ENCODE measurements at places on chromosomes 13 and 19. TPM values are rescaled to one million over a fixed set of nuclear protein-coding genes. Genes with fewer than 3 reads are reported as not detected.

The ZNF562 gene
- 26.4 TPM for polyA plus RNA-seq

The KLF16 gene
- 11.7 TPM for polyA plus RNA-seq

The TINCR gene
- polyA plus RNA-seq = 0.34 TPM

The ZNF471 gene
- 16.0 TPM for polyA plus RNA-seq

The TEX101 gene
- polyA plus RNA-seq = not detected

The PRPF31 gene
- polyA plus RNA-seq = 74.5 TPM

The SIGLECL1 gene
- not detected for polyA plus RNA-seq

The RTBDN gene
- polyA plus RNA-seq = not detected

The MISP gene
- 11.2 TPM for polyA plus RNA-seq

The PGLYRP2 gene
- polyA plus RNA-seq = not detected

The CHST8 gene
- 0.52 TPM for polyA plus RNA-seq

The PLIN5 gene
- polyA plus RNA-seq = 7.7 TPM

The ZNF583 gene
- 9.6 TPM for polyA plus RNA-seq

The CACNA1A gene
- polyA plus RNA-seq = 2.9 TPM

The AMER2 gene
- 0.31 TPM for polyA plus RNA-seq

The SIAH3 gene
- polyA plus RNA-seq = 0.89 TPM

The KIRREL2 gene
- 12.3 TPM for polyA plus RNA-seq

The URAD gene
- polyA plus RNA-seq = not detected

The C2CD4C gene
- 2.0 TPM for polyA plus RNA-seq

The ARL11 gene
- 0.30 TPM for polyA plus RNA-seq

The SLITRK1 gene
- polyA plus RNA-seq = 0.08 TPM

The PDCD5 gene
- polyA plus RNA-seq = 123 TPM

The MBD3L2 gene
- not detected for polyA plus RNA-seq

The MYO1F gene
- polyA plus RNA-seq = 12.7 TPM

The TTYH1 gene
- polyA plus RNA-seq = 14.1 TPM

The APOC1 gene
- 11.6 TPM for polyA plus RNA-seq

The PRTN3 gene
- polyA plus RNA-seq = 1.4 TPM

The SELENOV gene
- polyA plus RNA-seq = 16.0 TPM

The TNFSF13B gene
- 1.9 TPM for polyA plus RNA-seq

All from renal pelvis (tissue), 12 donors.